ENCODE measurements at places on chromosomes 12 and 14. TPM values are rescaled to one million over a fixed set of nuclear protein-coding genes. Genes with fewer than 3 reads are reported as not detected.

RNASE4 gene
- 14.2 TPM for total RNA-seq

LRFN5 gene
- total RNA-seq = 0.12 TPM

MIP gene
- 0.29 TPM for total RNA-seq

SLC7A7 gene
- 2.5 TPM for total RNA-seq

SPX gene
- 1.3 TPM for total RNA-seq

FAM90A1 gene
- not detected for total RNA-seq

OR6C74 gene
- not detected for total RNA-seq

DPPA3 gene
- total RNA-seq = not detected

LTBP2 gene
- total RNA-seq = 26.0 TPM

RESF1 gene
- 41.3 TPM for total RNA-seq

RECQL gene
- total RNA-seq = 112 TPM

HOXC12 gene
- not detected for total RNA-seq

NXPH4 gene
- 1.7 TPM for total RNA-seq

APOF gene
- not detected for total RNA-seq

PLA2G1B gene
- not detected for total RNA-seq

FBXO21 gene
- total RNA-seq = 25.0 TPM

FBRSL1 gene
- total RNA-seq = 2.3 TPM

DENND5B gene
- 13.5 TPM for total RNA-seq

LRRC10 gene
- total RNA-seq = not detected

MYO1H gene
- total RNA-seq = not detected

GPRC5D gene
- total RNA-seq = not detected

MGAT4C gene
- not detected for total RNA-seq

SART3 gene
- 37.6 TPM for total RNA-seq

ZFP36L1 gene
- total RNA-seq = 126 TPM

CCDC60 gene
- total RNA-seq = not detected

KRT71 gene
- not detected for total RNA-seq

TRPV4 gene
- 0.96 TPM for total RNA-seq

BMP4 gene
- 76.8 TPM for total RNA-seq

RNASE3 gene
- total RNA-seq = not detected

EGLN3 gene
- 4.4 TPM for total RNA-seq

LMNTD1 gene
- total RNA-seq = not detected

CNTN1 gene
- total RNA-seq = not detected

VRTN gene
- total RNA-seq = not detected

AEBP2 gene
- 6.7 TPM for total RNA-seq

ZNF385A gene
- 0.24 TPM for total RNA-seq

SLC7A8 gene
- total RNA-seq = 1.6 TPM

PTPRB gene
- 3.8 TPM for total RNA-seq

PTCSC3 gene
- total RNA-seq = not detected

OR9K2 gene
- not detected for total RNA-seq

RASSF8 gene
- total RNA-seq = 41.7 TPM

AQP6 gene
- not detected for total RNA-seq

PLEKHD1 gene
- total RNA-seq = not detected

APOLD1 gene
- total RNA-seq = 12.7 TPM

TSPAN19 gene
- total RNA-seq = not detected

MYH6 gene
- not detected for total RNA-seq

ENDOU gene
- not detected for total RNA-seq

CD163L1 gene
- 15.9 TPM for total RNA-seq

FAM186B gene
- total RNA-seq = 0.29 TPM

SLC6A12 gene
- not detected for total RNA-seq

UNG gene
- 31.0 TPM for total RNA-seq

PTPN11 gene
- 45.4 TPM for total RNA-seq

Data from RPMI7951 (cell line).